ENCODE measurements at places on chromosomes 7 and 10.

GRCh38 chr10:130887170-130887569 is 424.4 kb downstream of the TCERG1L start:
- no peak for DNase-seq

GRCh38 chr10:61871487-61871886 is 30.0 kb upstream of the ARID5B start:
- no peak for DNase-seq

DNA sequence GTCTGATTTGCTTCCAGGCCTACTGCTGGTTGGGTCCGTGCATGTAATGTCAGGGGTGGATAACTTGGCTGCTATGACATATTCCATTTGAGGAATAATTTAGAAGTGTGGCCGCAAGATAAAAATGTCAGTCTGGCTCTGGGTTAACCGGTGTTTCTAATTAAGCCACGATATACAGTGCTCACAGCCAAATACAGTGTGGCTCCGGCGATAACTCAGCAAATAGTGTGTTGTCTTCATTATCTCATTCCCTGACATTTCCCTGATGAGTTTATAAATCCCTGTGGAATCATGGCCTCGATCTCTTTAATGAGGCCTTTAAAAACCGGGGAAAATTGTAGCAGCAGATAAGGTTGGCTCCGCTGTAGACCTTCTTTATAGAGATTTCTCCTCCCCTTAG is 1125.0 kb downstream of the TYW1 start:
- DNase-seq: no peak

- DNase-seq: peak; percentile 58
Measured at GRCh38 chr10:29163746-29164145, 125.1 kb upstream of the LYZL1 start.

DNA sequence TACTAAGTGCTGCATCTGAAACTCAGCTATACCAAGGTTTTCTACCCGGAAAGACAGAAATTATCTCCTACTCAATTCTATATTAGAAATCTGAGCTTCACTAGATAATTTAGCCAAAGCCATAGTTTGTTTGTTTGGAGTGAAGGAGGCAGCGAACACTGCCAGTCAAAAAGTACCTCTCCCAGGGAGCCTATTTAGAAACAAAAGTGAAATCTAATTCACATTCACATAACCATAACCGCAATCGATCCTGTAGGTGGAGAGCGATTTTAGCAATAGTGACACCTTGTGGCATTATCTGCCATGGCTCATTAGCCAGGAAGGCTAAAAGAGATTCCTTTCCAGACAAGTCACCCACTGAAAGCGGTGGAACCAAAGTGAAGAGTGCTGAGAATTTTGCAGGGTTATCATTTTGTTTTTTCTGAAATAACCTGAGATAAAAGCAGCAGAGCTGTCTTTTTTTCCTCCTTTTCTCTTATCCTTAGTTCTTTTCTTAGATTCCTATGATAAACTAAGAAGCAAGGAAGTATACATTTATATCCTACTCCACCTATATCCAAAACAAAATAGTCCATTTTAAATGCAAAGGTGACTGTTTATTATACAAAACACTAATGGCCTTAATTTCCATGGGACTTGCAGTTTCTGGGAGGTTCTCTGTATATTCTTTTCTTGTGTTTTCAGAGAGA is 83.7 kb upstream of the BET1 start:
- DNase-seq: peak; percentile 52

DNA sequence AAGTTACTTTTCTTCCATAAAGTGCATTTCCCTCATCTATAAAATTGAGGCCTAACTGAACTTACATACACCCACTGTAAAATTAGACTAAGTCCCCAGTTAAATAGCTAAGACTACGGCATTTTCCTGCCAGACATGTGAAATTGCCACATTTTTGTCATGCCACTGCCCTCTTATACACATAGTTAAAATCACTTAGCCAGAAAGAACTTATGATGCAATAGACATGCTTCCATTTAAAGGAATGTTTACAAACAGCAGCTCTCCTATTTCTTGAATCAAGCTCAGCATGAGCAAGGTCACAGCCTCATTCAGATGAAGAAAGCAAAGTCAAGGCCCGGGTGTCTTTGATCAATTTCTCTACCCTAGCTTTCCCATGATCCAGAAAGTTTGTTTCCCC is 175.7 kb downstream of the LRRN3 start:
- DNase-seq: peak; percentile 62

DNA sequence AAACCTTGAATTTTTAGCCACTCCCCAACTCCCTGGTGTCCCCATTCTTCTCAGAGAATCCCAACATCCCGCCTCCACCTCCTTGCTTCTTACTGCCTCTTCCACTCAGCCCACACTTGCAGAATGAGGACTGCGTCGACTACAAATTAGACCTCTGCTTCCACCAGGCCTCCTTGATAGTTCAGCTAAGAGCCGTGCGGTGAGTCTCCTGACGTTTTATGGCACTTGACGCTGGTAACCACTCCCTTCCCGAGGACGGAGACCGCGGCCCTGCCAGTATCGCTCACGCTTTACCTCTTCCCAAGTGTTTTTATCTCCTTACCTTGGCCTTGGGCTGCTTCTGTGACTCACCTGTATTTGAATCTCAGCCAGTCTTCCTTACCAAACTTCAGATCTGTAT is 31.1 kb downstream of the RBM17 start:
- no peak for DNase-seq

GRCh38 chr10:101571271-101571925 is 16.7 kb downstream of the POLL start:
- DNase-seq: no peak

DNA sequence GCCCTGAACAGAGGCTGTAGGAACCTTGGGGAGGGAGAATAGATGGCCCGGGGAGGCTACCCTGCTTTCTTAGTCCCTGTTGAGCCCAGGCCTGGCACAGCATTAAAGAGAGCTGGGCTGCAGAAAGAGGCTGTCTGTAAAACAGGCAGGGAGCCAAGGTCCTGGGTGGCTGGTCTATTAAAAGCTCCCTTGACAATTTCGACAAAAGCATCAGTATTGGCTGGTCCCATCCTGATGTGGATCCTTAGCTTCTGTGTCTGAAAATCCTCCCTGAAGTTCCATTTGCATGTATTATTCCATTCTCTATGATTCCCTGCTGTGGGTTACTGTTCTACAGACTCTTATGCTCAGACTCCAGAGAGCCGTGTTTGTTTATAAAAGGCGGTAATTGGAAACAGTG is 158.5 kb downstream of the GALNT17 start:
- DNase-seq: no peak

- DNase-seq: no peak
Measured at GRCh38 chr7:27804139-27804538, 64.2 kb downstream of the TAX1BP1 start.

DNA sequence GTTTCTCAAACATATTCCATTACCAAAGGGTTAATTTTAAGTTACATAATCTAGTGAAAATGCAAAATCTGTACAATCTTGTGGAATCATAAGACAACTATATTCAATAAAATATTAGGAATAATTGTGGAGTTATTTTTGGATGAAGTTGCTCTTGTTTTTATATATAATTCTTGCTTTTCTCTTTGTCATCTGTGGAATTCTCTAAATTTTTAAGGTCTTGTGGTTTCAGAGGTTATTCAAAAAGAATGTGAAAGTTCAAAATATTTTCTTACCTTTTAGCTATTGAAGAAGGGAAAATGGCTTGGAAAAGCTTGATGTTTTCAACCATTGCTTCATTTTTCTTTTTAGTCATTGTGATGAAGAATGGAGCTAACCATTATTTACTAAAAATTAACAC is 552.1 kb downstream of the TFEC start:
- no peak for DNase-seq

GRCh38 chr10:75430000-75430763 is 1.2 kb upstream of the LRMDA start:
- no peak for DNase-seq

GRCh38 chr7:4739528-4739992 is 35.9 kb upstream of the AP5Z1 start:
- no peak for DNase-seq

DNA sequence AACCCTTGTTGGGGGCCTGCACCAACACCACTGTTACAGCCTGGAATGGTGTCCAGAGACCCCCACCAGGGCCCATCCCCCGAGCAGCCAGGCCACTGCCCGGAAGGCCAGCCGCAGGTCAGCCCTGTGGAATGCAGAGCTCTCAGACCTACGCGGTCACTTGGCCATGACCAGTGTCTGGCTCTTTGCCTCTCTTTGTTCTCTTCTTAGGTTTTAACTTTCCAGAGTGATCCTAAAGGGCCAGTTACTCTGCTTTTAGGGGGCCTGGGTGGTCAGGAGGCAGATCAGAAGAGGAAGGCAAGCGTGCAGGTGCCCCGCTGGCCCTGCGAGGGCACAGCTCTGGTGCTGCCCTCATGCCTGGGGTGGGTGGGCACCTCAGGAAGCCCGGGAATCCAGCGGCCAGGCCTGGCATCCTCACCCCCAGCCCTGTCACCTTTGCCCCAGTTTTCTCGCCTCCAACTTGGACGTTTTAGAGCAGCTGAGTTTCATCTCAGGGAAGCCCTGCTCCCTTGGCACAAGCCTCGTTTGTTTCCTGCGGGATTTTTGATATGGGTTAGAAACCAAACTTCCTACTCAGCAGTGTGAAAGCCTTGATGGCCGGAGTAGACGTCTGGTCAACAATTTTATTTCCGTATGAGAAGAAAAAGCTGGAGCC is 62.5 kb upstream of the CHST15 start:
- DNase-seq: peak; percentile 51

- DNase-seq: no peak
Measured at GRCh38 chr7:1091644-1092027, 3.7 kb downstream of the GPER1 start.

- DNase-seq: no peak
Measured at GRCh38 chr10:76420725-76421124, 989.3 kb downstream of the LRMDA start.

- DNase-seq: no peak
Measured at GRCh38 chr7:127413962-127414361, 21.5 kb upstream of the ZNF800 start.

GRCh38 chr7:23276376-23276775 is 22.8 kb upstream of the MALSU1 start:
- no peak for DNase-seq
